ENCODE measurements at places on chromosomes 11 and 22.

DNA sequence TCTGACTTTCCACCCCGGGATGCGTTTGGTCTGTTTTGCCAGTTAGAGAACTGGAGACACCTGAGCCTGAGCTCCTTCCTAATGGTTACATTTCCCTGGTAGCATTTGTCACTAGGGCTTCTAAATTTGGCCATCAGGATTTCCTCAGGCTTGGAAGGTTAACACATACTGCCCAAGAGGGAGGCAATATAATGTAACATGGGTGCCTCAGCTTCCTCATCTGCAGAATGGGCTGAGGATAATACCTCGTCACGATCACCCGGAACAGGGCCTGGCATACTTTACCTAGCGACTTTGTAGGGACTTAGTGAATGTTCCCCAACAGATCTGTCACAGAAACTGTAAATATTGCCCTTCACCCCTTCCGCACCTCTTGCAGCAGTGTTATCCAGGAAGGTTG, 11.3 kb downstream of the IL17RA start:
- no peak for DNase-seq

- no peak for DNase-seq
These were observed 588 bp upstream of the FAT3 start for GRCh38 chr11:92224054-92224406.

GRCh38 chr11:133163463-133164419, 368.6 kb downstream of the OPCML start:
- peak; percentile 2 for DNase-seq

DNA sequence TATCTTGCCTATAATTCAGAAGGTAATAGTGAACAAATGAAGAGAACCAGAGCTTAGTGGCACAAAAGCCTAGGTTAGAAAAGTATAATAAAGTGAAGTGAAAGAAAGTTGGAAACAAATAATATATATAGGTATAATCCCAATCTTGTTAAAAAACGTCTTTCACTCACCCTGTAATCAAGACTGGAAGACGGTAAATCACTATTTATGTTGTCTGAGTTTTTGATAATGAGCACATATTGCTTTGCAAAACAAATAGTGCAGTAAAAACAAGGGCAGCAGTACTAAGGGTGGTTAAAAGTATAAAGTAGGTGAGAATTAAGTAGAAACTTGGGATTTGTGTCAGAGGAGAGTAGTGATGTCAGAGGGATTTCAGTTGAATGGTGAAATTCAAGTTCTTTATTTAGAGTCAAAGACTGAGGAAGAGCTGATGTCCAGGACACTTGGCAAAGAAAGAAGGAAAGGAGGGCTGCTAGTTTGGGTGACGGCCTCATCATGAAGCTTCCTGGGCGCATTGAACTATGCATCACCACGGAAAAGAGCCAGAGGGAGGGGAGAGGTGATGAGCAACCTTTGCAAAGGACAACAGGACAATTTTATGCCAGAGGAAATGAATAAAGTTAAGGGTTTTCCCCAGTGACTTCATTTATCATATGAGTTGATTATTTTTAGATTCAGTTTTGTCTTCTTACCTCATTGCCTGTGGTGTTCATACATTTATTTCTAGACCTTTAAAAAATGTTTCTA, 11.4 kb downstream of the NCAM1 start:
- DNase-seq: no peak

DNA sequence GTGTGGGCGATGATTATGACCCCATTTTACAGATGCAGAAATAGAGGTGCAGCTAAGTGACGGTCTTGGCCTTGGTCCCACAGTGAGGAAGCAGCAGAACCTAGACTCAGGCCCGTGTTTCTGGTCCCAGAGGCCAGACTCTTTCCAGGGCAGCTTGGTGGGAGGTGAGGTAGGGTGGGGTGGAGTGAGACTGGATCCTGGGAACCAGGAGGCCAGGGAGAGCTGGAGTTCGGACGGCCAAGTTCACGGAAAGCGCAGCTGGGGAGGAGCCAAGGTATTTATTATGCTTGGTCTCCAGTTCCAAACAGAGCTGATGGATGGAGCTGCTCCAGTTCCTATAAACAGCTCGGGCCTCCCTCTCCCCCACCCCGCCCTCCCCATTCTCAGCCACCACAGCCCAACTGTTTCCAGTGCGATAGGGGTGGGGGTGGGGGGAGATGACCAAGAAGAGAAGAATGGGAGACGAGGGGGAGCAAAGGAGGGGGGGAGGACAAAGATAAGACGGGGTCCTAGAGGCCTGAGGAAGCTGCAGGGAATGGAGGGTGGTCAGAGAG, 16.2 kb downstream of the LRRC32 start:
- peak; percentile 44 for DNase-seq

DNA sequence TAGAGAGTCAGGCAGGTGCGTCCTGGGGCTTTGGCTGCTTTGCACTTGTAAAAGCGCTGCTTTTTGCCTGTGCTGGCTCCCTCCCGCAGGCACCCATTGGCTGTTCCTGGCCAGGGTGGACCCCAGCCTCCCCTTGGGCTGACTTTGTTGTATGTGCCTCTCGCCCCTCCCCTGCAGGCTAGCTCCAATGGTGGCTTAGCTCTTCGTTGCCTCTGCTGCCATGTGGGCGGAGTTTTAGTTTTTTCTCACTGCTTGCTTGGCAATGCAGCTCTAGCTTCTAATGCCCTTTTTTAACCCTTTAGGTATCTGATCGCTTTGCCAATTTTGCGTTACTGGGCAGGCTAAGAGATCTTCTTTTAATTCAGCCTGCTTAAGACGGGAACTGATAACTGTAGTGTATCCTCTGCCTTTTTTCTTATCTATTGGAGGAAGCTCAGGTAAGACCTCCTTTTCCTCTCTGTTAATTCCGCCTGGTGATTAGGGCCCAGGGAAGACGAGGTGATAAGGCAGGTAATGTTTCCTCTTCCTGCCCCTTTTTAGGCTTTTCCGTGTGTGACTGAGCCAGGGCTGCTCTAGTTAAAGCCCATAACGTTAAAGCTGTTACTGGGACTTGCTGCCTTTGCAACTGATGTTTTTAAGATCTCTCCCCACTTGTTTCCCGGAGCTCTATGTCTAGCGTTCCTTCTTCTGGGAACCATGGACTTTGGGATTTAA, 11.7 kb upstream of the GLYATL1 start:
- no peak for DNase-seq

- DNase-seq: no peak
These were observed 6.6 kb upstream of the C22orf39 start for GRCh38 chr22:19454156-19454555.

DNA sequence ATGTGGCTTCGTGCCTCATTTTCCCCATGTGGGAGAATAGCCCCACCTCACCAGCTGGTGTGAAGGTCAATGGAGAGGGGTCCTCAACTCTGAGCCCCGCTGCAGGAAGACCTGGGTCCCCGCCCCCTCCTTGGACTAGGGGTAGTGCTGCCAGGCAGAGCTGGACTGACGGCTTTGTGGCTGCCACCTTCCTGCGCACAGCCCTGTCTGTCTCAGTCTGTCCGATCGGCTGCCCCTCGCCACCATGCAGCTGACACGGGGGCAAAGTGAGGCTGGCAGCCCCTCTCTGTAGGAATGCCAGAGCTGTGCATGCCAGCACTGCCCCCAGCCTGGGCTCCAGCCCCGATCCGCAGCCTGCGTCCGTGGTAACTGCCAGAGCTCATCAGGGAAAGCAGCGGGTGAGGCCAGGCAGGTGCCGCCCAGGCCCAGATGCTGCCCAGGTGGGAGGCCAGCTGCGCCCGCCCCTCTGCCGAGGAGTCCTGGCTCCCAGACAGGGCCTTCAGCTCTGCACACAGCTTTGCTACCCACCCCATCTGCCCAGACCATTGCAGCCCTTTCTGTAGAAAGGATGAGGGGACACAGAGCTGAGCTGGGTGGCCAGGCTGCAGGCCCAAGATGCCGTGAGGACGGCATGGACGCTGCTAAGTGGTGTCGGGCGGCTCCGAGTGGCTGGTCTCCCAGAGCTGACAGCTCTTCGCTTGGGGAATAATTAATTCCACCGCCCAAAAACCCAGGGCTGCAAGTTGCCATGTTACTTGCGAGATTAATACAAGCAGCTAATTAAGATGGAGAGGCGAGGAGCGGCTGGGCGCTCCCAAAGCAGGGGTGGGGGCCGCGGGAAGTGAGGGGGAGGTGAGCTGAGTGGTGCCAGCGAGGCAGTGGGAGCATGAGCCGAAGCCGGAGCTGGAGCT, 19.5 kb upstream of the FLRT1 start:
- no peak for DNase-seq

- DNase-seq: peak; percentile 40
These were observed 12.3 kb upstream of the ASPHD2 start for GRCh38 chr22:26416670-26417276.

- no peak for DNase-seq
These were observed 46.8 kb downstream of the SLN start for GRCh38 chr11:107665018-107665417.

- no peak for DNase-seq
These were observed 82.4 kb downstream of the MYEOV start for GRCh38 chr11:69376155-69377028.

GRCh38 chr11:122168218-122168617, 52.2 kb upstream of the BLID start:
- no peak for DNase-seq

DNA sequence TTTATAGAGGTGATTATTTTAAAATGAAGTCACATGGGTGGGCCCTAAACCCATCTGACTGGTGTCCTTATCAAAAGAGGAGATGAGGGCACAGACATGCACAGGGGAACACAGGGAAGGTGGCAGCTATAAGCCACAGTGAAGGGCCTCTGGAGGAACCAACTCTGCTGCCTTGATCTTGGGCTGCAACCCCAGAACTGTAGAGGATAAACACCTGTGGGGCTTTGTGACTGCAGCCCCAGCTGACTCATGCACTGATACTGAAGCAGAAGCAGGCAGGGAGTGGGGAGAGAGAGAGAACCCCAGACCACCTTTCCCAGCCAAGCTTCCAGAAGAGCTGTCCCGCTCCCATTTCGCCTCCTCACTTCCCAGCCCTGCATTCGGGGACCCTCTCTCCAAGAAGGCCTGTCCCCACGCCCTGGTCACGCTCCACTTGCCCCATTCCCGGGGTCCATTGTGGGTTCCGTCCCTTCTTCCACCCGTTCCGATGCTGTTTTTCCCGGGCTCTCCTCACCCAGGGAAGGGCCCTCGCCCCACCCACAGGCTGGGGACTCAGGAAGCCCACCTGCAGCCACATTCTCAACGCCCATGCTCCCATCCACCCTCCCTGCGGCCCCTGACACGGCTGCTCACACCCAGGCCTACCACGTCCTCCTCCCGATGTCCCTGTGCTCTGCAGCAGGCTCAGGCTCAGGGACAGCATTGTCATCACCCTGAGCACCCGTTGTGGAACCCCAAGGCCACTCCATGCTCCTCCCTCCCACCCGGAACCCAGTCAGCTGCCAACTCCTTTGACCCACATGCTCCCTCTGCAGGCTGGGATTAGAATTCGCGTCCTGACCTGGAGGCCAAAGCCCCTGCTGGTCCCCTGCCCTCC, 90.8 kb upstream of the SHANK2 start:
- no peak for DNase-seq

- no peak for DNase-seq
These were observed 258.3 kb upstream of the B3GAT1 start for GRCh38 chr11:134670247-134670782.

DNA sequence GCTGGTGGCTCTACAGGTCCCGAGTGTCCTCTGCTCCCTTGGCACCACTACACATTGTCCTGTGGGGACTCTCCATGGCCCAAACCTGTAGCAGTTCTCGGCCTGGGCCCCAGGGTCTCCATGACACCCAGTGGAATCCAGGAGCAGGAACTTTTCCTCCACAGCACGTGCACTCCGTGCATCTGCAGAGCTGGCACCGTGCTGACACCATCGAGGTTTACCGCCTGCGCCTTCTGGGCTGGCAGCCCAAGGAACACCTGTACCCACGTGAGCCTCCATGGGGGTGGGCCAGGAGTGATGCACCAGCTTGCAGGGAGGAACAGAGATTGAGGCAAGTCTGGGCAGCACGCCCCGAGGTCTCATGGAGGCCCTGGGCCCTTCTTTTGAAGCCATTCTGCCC, 25.2 kb downstream of the TSPAN32 start:
- DNase-seq: no peak

DNA sequence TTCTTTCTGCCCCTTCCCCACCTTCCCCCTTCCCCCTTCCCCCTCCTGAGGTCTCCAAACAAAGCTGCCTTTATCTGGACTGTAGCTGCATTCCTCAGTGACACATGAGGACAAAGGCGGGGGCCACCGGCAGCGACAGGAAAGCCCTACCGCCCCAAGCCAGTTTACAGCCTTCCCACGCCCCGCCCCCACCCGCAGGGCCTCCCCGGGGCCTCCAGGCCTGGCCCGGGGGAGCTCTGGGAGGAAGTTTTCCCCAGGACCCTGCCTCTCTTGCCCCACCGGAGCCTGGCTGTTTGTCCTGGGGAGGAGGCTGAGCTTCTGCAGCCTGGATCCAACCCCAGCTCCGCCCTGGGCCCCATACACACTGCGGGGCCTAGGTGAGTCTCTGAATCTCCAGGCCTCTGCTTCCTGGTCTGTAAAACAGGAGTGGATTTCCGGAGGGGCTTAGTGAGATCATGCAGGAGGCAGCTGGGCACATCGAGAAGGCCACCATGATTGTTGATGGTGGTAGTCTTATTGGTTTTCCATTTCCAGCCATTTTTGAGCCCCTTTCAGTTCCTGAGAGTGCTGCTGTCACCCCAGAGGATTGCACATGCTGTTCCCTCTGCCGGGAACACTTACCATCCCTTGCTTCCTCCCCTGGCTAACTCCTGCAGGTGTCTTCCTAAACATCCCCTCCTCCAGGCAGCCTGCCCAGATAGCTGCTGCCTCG, 130.7 kb downstream of the MN1 start:
- DNase-seq: no peak

DNA sequence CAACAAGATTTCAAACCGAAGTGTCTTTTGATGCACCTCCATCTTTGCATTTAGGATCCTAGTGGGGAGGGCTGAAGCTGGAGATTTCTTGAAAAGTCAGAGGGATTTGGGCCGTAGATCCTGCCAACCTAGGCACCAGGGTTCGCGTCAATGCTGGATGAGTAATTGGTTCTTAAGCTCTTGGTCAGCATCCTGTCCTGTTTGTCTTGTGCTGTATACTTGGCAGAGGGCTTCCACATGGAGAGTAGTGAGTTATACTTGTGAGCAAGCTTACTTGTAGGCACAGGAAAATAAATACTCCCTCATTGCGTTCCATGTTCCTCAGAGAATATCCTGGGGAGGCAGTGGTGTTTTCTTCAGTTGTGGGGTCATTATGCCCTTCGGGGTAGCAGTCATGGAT, 12.6 kb downstream of the INSC start:
- peak; percentile 57 for DNase-seq

DNA sequence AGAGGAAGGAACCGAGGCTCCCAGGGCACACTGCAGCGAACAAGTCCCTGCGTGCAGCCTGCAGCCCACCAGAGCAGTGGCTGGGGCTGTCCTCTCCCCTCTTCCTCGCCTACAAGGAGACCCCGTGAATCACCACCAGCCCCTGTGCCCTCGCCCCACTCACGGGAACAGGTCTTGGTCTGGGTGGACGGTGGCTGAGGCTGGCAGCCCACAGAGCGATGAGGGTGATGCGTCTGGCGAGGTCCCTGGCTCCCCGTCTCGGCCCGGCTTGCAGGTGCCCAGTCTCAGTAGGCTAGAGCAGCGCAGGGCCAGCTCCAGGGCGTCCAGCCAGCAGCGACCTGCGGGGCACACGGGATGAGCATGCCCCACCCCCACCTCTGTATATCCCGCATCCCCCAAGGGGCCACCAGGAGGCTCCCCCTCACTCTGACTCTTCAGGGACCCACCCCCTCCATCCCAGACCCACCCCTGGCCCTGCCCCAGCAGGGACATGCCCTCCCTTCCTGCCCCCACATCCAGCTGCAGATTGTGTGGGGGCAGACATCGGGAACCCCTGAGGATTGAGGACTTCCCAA, 50.5 kb upstream of the CARS1 start:
- DNase-seq: no peak

Measured in AG09309 (cell line).